ENCODE measurements at places on chromosomes 6 and 20.
A peak's percentile ranks its signal among the peaks of the same experiment; 100 is the strongest.

GRCh38 chr20:35710039-35710438 lies 10.8 kb downstream of the ROMO1 start:
- no peak for DNase-seq

DNA sequence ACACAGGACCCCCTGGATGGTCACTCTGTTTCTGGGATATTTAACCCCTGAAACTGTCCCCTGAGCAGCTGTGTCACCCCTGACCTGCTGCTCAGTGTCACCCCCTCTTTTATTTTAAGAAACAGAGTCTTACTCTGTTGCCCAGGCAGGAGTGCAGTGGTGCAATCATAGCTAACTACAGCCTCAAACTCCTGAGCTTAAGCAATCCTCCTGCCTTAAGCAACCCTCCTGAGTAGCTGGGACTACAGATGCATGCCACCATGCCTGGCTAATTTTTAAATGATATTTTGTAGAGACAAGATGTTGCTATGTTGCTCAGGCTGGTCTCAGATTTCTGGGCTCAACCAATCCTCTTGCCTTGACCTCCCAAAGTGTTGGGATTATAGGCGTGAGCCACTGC lies 21.5 kb upstream of the GTSF1L start:
- no peak for DNase-seq

GRCh38 chr6:146914489-146915483 lies 289.4 kb upstream of the STXBP5 start:
- DNase-seq: no peak

DNA sequence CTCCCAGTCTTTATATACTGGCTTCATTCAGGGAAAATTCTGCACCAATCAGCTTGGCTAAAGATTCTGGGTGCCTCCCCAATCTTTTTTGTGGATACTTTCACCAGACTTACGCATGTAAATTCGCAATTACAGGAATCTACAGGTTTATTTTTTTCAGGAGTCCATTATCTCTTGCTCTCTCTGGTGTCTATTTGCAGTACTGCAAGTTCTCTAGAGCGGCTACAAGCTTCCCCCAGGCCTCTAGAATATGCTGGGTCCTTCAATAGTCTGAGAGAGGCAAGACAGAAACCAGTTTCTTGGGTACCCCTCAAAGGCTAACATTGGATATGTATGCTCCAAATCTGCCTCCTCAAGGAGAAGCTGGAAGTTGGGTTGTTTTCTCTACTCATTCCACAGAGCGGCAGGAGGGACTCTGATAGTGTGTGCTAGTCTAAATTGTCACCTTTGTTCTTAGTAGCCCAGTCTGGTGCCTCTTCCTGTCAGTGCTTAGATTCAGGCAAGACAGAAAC lies 58.5 kb downstream of the SUN5 start:
- DNase-seq: no peak

DNA sequence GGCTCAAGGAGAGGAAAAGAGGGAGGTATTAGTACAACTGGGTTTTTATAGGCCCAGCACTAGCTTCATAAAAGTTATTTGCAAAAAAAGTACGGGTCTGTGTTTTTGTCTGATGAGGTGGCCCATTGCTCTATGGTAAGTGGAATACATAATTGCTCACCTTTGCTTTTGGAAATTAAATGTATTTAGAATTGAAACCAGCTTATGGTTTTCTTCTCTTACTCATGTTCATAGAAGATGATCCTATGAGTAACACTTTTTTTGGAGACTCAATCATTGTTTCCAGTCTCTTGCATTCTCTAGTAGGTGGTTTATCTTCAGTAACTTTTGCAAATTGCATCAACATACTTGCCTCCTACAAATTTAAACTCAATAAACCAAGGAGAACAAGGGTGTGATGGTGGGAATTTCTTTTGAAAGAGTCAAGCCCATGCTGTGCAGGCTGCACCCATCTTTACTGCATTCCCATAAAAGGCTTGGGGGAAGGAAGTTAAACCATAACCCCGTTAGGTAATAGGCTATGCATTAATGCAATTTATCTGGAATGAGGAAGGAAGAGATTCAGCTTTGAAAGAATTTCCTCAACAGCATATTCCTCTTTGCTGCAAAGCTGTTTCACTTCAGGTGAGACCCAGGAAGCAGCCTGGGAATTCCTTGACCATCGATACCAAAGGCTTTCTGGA lies 48.5 kb upstream of the EDN1 start:
- DNase-seq: no peak

DNA sequence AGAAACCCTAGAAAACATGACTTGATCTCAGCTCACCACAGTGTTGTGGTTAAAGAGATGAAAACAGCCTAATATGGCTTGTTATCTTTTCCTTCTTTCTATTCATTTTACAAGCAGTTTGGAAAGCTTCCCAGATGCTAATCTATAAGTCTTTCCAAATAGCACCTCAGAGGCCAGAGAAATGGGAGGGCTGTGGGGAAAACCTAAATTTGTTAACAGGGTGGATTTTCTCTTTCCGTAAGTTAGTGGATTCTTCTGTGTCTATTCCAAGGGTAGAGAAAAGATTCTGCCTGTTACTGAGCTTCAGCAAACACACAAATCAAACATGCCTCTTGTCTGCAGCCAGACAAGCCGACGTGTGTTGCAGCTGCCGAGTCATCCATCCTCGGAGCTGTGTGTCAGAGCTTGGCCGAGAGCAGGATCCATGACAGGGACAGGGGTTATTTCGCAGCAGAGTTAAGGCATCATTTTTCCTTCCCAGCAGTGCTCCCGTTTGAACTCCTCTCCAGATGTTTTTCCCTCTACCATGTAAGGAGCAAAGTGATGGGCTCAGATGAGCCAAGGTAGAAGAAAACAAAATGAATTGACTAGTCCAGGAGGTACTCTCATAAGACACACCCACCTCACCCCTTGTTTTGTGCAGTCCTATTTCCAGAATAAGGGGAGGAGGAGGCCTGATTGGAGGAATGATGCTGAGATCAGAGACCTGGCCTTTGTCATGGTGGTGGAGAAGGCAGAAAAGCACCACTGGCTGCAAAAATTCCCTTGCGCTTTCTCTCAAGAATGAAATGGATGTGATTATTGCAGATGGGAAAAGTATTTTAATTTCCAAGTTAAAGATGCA lies 560.0 kb downstream of the C6orf118 start:
- peak; percentile 82 for DNase-seq

GRCh38 chr6:164114651-164115050 lies 700.1 kb downstream of the QKI start:
- no peak for DNase-seq

- DNase-seq: peak; percentile 92
These were observed 24.8 kb downstream of the AFDN start for GRCh38 chr6:167851370-167851952.

GRCh38 chr6:46353528-46353927 lies 137.7 kb downstream of the RCAN2 start:
- DNase-seq: no peak

DNA sequence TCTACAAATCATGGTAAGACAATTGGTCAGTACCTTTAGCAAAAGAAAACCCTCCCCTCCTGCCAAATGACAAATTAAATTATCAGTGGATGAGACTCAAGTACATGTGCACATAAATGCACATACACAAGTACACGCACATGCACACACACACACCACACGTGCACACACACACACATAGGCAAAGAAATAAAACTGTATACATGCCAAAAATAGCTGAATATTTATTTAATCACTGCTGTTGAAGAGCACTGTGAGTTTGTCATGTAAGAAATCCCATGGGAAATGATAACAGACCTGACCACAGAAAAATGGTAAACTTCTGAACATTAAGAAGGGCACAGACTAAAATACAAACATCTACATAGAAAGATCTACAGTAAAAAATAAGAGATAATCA lies 46.6 kb upstream of the TNFAIP3 start:
- DNase-seq: no peak

GRCh38 chr20:63002511-63002910 lies 4.3 kb downstream of the BHLHE23 start:
- DNase-seq: no peak

DNA sequence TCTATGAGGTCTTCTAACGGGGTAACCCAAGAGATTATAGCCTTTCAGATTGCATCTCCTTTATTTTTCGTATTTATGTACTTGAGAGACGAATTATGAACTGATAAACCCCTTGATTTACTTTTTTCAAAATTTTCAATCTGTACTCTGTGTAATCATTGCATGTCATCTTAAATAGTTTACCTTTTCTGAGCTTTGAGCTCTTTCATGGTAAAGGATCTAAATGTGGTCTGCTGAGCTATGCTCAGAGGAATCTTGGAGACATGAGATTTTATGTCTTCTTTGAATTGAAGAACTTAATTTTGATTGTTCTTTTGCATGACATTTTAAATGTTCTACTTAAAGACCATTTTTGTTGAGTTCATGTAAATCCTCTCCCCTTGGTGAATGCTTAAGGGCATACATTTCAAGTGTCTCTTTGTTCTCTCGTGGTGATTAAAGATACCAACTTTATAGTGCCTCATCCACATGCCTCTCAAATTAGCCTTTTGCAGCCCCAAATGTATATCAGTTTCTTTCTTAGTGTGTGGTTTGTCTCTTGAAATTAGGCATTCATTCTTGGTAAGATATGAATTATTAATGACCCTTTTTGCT lies 116.3 kb upstream of the SCGN start:
- DNase-seq: no peak

GRCh38 chr6:46491201-46491627 lies at the start of gene RCAN2:
TSS of gene RCAN2 (minus strand) at chr6:46491449.
- DNase-seq: peak; percentile 77

GRCh38 chr6:153208706-153209105 lies 77.6 kb upstream of the RGS17 start:
- no peak for DNase-seq

DNA sequence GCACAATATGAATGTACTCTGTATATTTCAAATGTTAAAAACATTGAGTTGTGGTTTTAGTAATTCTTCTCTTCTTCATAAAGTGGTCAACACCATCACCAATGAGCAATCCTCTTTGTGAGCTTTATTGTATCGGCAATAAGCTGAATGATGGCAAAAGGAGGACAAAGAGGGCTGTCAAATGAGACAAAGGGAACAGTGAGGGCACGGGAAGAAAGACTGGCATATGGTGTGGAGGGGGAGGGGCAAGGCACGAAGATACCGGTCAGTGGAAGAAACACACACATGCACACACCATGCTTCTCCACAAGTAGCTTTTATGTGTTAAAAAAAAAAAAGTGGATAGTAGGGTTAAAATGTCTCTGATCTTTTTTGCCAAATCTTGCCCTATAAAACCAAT lies 506.8 kb upstream of the CITED2 start:
- DNase-seq: peak; percentile 36

- no peak for DNase-seq
These were observed 36.5 kb downstream of the PPP1R16B start for GRCh38 chr20:38842026-38842425.

- DNase-seq: no peak
These were observed 374.6 kb upstream of the SYNCRIP start for GRCh38 chr6:86017236-86017635.

GRCh38 chr6:80329496-80329895 lies 223.0 kb downstream of the BCKDHB start:
- DNase-seq: no peak

DNA sequence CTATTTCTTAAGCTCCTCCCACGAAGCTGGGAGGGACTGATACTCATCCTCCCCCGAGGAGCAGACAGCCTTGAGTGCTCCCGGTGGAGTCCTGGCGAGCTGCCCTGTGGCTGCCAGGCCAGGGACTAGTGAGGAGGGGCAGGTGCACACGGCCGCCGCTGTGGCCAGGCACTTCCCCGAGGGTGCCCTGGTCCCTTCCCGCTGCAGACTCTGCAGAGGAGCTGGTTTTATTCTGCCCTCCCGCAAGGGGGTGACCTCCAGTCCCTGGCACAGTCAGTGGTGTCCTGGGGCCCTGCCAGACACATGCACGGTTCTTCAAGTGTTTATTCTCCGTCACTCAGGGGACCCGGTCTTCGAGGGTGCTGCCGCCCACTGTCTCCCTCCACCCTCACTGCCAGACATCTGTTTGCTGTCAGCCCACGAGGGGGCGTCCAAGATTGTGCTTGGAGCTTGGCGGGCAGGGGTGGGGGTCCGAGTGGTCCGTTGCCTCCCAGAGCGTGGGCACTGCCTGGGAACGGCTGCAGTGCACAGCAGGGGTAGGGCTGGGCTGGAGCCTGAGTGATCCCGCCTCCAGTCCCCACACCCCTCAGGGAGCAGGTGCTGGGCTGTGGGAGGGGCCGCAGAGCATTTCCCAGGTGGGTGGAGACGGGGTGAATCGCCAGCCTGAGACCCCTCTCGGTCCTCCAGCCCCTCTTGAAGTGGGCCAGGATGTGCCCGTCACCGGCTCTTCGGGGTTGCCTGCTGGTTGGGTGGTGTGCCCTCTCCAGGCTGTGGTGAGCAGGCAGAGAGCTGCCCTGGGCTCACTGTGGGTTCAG lies 3.1 kb upstream of the CABLES2 start:
- DNase-seq: peak; percentile 86

DNA sequence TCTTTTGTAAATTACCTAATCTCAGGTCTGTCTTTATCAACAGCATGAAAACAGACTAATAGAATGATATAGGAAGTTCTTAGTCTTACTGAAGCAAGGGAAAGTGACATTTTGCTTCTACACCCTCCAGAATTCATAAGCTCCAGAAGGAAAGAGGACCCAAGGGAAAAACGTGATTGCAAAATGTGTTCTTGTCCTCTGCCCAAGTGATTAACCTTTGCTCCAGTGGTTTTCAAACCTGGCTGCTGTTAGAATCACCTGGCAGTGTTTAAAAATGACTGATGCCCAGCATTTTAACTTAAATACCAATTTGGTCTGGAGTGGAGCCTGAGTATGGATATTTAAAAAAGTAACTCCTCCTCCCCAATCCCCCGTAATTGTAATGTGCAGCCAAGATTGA lies 191.4 kb downstream of the SLC16A10 start:
- DNase-seq: no peak

DNA sequence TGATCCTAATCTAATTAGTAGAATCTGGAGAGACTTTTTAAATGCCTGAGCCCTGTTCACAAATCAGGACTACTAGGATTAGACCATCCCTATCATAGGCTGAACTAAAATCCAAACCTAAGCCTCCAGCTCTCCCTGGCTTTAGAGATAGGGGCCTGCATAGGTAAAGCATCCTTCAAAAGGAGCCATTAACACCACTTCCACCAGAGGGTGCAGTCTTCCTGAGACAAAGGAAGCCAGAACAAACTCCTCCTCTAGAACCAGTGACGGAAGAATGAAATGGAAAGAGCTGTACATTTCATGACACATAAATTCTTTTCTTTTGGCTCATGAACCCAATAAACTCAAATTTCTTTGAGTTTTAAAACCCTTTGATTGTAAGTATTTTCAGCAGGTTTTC lies 291.2 kb upstream of the ADGRB3 start:
- peak; percentile 64 for DNase-seq

- DNase-seq: no peak
These were observed 9.9 kb upstream of the KIF25 start for GRCh38 chr6:167987396-167988153.
